Brain pericyte (primary cell): ENCODE measurements at places on chromosomes 11 and 22.

GRCh38 chr22:33896154-33896553, 24.1 kb downstream of the LARGE1 start:
- no peak for DNase-seq

- no peak for DNase-seq
Measured at GRCh38 chr11:94537031-94537600, 6.6 kb upstream of the FUT4 start.

- DNase-seq, result no peak
Measured at GRCh38 chr11:43393765-43394355, 35.1 kb downstream of the TTC17 start.

- DNase-seq, result no peak
Measured at GRCh38 chr11:44556735-44557409, 8.6 kb upstream of the CD82 start.

GRCh38 chr11:21007297-21007696, 337.9 kb downstream of the NELL1 start:
- no peak for DNase-seq

DNA sequence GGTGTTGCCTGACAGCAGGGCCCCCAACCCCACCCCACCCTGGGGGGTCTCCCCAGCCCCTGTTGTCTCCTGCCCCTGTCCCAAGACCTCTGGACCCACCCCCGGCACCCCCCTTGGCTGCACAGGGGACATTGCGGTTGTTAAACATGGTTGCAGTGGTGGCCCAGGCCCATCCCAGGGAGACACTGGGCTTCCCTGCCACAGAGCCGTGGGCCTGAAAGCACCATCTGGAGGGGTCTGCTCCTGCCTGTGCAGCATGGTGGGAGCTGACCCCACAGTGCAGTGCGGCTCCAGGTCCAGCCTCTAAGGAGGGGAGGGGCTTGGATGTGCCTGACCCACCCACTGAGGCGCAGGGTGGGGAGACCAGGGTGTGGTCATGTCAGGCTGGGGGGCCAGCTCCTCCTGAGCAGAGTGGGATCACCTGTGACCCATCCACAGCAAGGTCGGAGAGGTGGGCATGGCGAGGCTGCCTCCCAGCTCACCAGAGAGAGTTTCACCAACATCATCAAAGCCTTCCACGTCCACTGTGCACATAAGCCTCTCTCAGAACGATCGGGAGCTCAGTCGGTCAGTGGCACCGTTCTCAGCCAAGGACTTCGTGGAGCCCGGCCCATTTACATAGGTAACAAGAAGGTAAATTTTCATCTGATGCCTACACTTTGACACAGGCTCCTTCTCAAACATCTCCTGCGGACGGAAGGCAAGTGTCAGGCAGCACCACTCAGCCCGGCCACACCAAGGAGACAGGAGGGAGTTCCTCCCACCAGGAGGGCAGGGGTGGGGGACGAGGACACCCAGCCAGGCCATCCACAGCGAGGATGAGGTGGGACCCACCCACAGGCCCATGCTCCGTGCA, 201.1 kb downstream of the BRD1 start:
- no peak for DNase-seq

- no peak for DNase-seq
Measured at GRCh38 chr11:23138761-23139160, 278.5 kb upstream of the CCDC179 start.

DNA sequence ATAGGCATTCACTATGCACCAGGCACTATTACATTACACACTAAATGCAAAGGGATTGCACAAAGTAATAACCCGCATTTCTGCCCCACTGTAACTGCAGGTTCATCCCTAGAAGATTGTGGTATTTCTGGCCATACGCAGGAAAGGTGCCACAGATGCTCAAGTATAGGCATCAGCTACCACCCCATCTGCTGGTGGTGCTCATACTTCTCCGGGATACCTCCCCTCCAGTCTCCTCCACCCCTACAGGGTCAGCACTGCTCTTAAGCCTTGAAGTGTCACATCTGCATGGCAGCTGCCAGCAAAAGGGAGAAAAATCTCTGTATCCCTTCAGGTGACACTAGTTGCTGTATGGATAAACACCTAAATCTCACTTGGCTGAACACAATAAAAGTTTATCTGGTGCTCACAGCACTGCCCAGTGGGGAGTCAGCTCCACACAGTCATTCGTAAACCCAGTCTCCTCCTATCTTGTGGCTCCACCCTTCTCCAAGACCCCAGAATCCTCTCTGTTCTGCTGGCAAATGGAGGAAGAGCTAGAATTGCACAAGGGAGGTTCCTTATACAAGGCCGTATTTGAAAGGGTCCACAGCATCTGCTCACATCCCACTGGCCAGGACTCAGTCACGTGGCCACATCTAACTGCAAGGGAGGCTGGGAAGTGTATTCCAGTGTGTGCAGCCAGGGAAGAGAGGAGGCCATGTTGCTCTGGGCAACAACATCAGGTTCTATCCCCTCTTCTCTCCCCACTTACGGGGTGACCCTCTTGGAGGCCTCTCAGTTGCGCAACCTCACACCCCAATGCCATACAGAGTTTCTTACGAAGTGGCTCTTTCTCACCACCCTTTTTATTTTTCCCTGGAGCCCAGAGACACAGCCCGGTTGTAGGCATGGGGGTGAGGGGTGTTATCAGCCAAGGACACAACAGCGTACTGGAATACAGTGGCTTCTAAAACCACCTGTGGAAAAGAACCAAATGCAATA, 114.7 kb downstream of the BUD13 start:
- no peak for DNase-seq

- DNase-seq, result no peak
Measured at GRCh38 chr11:61268588-61269250, 26.4 kb downstream of the VWCE start.

- DNase-seq, result no peak
Measured at GRCh38 chr11:123681030-123681429, 26.6 kb upstream of the SCN3B start.

DNA sequence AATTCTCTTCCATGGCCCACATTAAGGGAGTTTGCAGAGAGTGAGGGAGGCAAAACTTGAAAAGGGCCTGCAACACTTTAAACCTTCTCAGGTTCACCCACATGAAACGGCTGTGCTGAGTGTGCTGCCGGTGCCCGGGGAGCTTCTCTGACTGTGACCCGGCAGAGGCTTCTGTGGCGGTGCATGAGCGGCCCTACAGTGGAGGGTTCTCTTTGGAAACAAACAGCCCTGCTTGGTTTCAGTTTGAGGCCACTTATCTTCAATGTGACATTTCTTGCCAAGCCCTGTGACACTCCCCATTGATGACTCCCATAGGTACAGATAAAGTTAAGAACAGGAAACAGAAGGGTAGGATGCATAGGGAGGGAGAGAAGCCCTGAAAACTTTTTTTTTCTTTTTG, 31.8 kb downstream of the FAM118A start:
- no peak for DNase-seq

DNA sequence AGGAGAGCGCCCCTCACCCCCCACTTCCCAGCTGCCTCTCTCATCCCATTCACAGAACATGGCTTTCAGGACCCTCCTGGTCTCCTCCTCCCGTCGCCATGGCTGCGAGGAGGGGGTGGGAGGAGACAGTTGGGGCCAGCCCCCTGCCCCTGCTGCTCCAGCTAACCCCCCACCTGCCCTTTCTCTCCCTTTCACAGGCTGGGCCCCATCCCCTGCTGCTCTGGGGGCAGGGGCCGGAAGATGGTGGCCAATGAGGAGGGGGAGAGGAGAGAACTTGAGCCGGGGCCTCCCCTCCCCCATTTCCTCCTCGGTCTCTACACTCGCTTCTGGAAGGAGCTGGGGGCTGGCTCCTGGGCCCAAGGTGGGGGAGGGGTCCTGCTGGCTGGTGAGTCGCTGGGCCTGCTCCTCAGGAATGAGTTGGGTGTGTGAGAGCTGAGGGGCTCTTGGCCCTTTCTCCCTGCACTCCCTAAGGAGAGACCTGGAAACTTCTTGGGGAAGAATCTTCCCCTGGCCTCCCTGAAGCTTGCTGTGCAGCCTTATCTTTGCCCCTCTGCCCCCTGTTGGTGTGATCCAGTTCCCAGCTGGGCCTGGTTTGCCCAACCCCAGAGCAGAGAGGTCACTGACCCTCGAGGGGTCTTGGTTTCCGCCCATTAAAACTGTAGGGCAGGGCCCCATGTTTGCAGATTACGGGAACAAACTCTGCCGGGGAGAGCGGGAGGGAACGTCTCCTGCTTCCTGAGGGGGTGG, 10.2 kb downstream of the YPEL4 start:
- peak; percentile 86 for DNase-seq

- no peak for DNase-seq
Measured at GRCh38 chr11:22130462-22131053, 62.3 kb upstream of the ANO5 start.
